ENCODE measurements at places on chromosomes 11 and 22.

GRCh38 chr11:134566311-134566710 lies 154.3 kb upstream of the B3GAT1 start:
- no peak for DNase-seq

DNA sequence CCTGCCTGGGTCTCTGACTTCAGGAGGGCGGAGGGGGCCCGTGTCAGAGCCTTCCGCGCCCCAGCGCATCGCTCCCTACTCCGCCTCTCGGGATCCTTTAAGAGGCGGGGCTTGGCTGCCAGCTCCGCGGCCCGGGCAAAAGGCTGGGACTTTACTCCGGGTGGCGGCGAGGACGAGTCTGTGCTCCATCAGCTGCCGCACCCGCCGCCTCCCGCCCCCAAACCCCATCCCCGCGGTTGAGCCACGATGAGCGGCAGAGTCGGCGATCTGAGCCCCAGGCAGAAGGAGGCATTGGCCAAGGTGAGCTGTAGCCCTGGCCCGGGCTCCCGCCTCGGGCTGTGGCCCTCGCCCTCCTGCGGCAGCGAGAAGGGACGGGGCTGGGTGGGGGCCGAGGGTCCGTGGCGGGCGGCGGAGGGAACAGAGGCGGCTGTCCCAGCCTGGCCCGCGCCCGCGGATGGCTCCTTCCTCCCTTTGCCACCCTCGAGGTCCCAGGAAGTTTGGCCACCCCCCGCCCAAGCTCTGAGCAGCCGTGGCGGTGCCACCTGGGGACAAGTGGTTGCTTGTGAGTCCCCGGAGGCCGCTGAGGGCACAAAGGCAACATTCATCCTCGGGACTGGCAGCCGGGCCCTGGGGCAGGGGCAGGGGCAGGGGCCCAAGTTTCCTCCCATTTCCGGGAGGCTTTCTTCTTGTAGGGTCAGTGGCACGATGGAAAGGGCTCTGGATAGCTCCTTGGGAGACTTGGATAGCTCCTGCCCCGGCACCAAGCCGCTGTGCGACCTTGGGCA lies at the start of gene SEC14L2:
TSS of gene SEC14L2 (plus strand) at position 148 of the 785 bp plus-strand sequence. CDS start at position 247, 99 bp downstream.
- DNase-seq, result peak; percentile 44

GRCh38 chr11:71188073-71188472 lies 64.3 kb downstream of the SHANK2 start:
- DNase-seq, result no peak

GRCh38 chr11:27812341-27812740 lies 112.1 kb upstream of the BDNF start:
- DNase-seq, result no peak

GRCh38 chr11:2406878-2407410 lies 6.4 kb downstream of the TSSC4 start:
- no peak for DNase-seq

- DNase-seq, result no peak
Measured at GRCh38 chr11:116071241-116071640, 567.0 kb upstream of the CADM1 start.

DNA sequence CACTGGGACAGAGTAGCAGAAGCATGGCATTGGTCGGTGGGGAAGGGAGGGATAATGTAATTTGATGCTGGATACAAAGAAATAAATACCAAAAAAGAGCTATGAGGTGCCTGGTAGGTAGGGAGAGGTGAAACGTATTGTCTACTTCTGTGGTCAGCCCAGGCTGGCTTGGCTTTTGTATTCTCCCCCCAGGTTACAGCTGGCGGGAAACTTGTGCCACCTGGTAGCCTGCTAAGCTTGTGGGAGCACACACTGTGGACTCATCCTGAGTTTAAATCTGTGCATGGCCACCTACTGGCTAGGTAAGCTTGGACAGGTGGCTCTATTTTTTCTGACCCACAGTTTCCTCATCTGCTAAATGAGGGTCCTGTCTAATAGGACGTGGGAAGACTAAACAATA lies 165.2 kb upstream of the E2F8 start:
- DNase-seq, result no peak

GRCh38 chr11:123443851-123444623 lies 14.0 kb downstream of the GRAMD1B start:
- no peak for DNase-seq

- DNase-seq, result no peak
Measured at GRCh38 chr11:134559602-134559962, 147.5 kb upstream of the B3GAT1 start.

DNA sequence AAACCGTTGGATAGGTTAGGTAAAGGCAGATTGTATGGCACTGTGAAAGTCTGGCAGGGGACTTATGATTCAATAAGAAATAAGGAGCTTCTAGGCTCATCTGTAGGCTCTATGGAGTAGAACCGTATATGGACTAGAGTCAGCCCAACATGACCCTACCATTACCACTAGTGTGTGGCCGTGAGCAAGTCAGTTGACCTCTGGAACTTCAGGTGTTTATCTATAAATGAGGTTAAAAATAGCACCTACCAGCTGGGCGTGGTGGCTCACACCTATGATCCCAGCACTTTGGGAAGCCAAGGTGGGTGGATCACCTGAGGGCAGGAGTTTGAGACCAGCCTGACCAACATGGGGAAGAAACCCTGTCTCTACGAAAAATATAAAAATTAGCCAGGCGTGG lies 4.4 kb downstream of the HINFP start:
- no peak for DNase-seq

- no peak for DNase-seq
Measured at GRCh38 chr11:120883404-120884080, 140.4 kb upstream of the TBCEL start.

Measured in CD4-positive, alpha-beta T cell treated with Interleukin-4 for 4 hours (primary cell).